Immature natural killer cell (primary cell): ENCODE measurements at places on chromosomes 2 and 18. TPM values are rescaled to one million over a fixed set of nuclear protein-coding genes. Genes with fewer than 3 reads are reported as not detected.

DNA sequence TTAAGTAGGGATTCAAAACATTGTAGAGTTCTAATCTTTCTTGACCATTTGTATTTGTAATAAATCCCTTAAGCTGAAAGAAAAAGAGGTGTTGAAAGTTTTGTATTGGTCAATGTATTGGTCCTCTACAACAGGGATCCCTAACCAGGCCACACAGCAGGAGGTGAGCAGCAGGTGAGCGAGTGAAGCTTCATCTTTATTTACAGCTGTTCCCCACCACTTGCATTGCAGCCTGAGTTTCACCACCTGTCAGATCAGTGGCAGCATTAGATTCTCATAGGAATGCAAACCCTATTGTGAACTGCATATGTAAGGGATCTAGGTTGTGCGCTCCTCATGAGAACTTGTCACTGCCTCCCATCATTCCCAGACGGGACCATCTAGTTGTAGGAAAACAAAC is 715.7 kb upstream of the NXPH2 start:
- no peaks in the 10 kb centered on the region for H3K4me1 ChIP-seq
- H3K27ac ChIP-seq: no peak overlapping the region
- H3K36me3 ChIP-seq: peaks cover 4% of the 10 kb centered on the region
- no peaks in the 10 kb centered on the region for H3K27me3 ChIP-seq
- H3K4me3 ChIP-seq: no peak overlapping the region
- DNase-seq: no peak

DNA sequence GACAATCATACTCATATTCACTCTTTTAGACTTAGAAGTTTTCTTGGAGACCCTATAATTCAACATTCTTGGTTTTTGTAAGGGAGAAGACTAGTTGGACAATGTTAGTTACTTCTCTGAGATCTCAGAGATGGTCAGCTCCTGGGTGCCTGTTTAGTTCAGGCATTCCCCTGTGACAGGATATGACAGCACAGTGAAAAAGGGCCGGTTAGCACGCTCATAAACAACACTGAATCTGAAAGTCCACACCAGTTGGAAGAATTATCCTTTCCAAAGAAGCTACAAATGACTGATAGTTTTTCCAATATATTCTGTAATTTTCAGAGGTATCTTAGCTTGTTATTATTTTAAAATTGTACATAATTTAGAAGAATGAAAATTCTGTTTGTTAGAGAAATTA is 75.7 kb downstream of the ADAM23 start:
- peaks cover 3% of the 10 kb centered on the region for H3K27me3 ChIP-seq
- H3K4me1 ChIP-seq: no peaks in the 10 kb centered on the region
- H3K4me3 ChIP-seq: no peak overlapping the region
- no peak overlapping the region for H3K27ac ChIP-seq

DNA sequence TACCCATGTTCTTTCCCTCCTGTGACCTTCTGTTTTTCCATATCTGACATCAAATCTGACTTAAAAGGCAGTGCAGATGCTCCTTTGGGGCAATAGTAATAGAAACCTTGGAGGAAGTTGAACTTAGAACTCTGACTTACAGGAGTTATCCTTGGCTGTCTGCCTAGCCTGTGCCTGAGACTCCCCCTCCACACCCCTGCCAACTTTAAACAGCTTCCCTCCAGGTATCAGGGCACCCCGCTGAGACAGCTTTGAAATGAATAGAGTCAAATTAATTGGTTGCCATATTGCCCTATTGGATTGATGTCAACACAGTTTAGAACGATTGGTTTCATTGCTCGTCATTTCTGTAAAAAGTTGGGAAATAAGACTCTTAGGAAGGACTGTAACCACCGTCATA is 322.0 kb downstream of the PRKCE start:
- H3K27ac ChIP-seq: no peak overlapping the region
- H3K4me1 ChIP-seq: no peaks in the 10 kb centered on the region
- DNase-seq: no peak

- no peaks in the 10 kb centered on the region for H3K27me3 ChIP-seq
- H3K27ac ChIP-seq: no peak overlapping the region
- H3K36me3 ChIP-seq: no peaks in the 10 kb centered on the region
- H3K4me1 ChIP-seq: peaks cover 21% of the 10 kb centered on the region
- no peak overlapping the region for H3K4me3 ChIP-seq
These were observed 154.5 kb upstream of the RASGRP3 start for GRCh38 chr2:33321876-33322483.

DNA sequence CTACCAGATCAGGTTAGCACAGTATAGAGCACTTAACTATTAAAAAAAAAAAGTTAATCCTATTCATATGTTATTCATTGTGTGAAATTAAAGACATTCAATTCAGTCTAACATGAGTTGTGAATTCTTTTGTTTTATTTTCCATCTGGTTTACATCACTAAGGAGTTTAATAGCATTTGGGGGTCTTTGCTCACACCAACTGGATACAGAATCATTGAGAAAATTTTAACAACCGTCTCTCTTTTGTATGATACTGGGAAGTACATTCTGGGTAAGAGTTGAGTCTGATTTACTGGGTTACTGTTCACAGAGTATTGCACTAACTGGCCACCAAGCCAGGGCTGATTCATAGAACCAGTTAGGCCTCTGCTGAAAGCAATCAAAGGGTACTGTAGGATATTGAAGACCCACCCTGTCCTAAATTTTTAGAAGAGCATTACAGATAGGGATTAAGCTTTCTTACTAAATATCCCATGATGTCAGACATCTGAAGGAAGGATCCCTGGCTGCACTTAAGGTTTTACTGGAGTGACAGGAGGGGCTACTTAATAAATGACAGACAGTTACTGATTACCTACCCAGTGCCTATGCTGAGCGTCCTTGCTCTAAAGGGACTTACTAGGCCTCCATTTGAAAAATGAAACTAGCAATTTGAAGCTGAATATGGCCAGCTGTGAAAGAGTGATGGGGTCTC is 387.9 kb downstream of the SETBP1 start:
- DNase-seq: no peak
- no peaks in the 10 kb centered on the region for H3K27me3 ChIP-seq
- peaks cover 14% of the 10 kb centered on the region for H3K36me3 ChIP-seq
- H3K27ac ChIP-seq: no peak overlapping the region
- no peak overlapping the region for H3K4me3 ChIP-seq

- peaks cover 1% of the 10 kb centered on the region for H3K27me3 ChIP-seq
- H3K27ac ChIP-seq: no peak overlapping the region
- no peaks in the 10 kb centered on the region for H3K36me3 ChIP-seq
- no peak for DNase-seq
- no peaks in the 10 kb centered on the region for H3K4me1 ChIP-seq
These were observed 270.8 kb downstream of the NYAP2 start for GRCh38 chr2:225670111-225670974.

DNA sequence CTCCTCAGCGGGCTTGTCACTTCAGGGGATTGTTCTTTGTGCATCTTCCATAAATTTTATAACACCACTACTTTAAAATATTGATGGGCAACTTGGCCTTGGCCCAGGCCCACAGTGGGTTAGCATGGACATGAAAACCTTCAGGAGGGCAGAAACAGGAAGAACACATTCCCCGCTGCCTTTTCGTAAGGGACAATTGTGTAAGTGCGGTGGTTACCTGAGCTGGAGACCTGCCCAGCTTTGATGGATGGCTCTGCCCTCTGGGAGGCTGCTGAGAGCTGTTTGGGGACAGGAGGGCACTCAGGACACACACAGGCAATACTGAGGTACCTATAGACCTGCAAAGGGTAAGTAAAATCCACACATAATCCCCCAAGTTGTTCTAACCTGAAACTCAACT is 46.8 kb downstream of the FECH start:
- no peak overlapping the region for H3K4me3 ChIP-seq
- DNase-seq: no peak
- H3K36me3 ChIP-seq: no peaks in the 10 kb centered on the region
- no peak overlapping the region for H3K27ac ChIP-seq
- no peaks in the 10 kb centered on the region for H3K4me1 ChIP-seq
- H3K27me3 ChIP-seq: no peaks in the 10 kb centered on the region

DNA sequence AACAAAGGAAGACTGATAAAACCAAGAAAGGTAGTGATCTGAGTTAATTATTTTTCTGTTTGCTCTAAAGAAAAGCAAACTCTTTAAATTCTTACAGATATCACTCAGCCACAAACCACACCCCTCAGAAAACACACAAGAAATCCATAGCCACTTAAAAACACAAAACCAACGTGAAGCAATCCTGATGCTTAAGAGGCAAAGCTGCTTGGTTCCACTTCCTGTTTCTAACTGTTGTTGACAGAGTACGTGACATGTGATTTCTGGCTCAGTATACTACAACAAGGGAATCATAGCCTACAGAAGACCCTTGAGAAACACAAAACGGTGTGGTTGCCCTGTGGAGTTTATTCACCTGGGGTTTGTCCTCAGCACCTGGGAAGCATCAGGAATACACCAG is 240.9 kb upstream of the APCDD1 start:
- no peaks in the 10 kb centered on the region for H3K4me1 ChIP-seq
- H3K27ac ChIP-seq: no peak overlapping the region
- H3K4me3 ChIP-seq: no peak overlapping the region
- DNase-seq: no peak

DNA sequence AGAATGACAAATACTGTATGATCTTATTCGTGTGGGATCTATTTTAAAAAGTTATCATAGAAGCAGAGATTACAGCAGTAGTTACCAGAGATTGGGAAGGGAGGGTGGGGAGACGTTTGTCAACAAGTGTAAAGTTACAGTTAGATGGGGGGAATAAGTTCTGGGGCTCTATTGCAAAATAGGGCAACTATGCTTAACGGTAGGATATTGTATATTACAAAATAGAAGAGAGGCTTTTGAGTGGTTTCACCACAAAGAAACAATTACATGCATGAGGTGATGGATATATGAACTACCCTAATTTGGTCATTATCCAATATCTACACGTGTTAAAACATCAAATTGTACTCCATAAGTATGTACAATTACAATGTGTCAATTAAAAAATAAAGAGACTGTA is 123.4 kb upstream of the NOSTRIN start:
- H3K36me3 ChIP-seq: peaks cover 5% of the 10 kb centered on the region
- no peak for DNase-seq
- no peak overlapping the region for H3K27ac ChIP-seq
- no peaks in the 10 kb centered on the region for H3K4me1 ChIP-seq

DNA sequence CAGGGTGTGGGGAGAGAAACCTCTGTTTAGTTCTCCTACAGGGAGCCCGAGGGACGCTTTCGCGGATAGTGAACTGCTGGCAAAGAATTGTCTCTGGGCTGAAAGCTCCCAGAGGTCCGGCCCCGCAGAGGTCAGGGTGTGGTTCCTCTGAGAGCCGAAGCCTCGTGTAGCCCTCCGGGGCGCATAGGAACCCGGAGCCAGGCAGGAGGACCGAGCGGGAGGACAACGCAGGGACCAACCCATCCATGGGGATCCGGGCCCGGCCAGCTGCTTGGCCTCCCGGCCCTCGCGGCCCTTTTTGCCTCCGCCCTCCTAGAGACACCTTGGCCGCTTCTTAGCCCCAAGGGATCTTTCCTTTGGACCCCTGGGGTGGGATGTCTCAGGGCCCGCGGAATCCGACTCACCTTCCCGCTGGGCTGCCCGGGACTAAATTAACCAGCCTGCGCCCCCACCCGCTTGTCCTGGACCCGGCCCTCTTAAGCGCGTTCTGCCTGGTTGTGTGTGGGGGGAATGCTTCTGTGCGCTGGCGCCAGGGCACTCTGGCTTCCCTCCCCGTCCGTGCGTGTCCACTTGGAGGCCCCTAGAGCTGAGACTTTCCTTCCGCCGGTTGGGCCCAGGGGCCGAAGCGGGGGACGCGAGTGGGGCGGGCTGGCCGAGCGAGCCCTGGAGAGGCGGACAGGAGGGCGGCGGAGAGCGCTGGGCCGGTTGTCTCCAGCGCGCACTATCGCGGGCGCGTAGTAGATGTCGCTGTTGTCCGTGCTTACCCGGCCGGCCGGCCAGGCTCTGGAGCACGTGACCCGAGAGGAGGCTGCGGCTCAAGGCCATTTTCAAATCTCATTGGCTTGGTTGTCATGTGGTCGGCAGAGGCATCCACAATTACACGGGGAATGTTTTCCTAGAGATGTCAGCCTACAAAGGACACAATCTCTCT is at the start of gene HOXD10:
Gene HOXD10, plus strand, starts transcription at position 896 of the 931 bp plus-strand sequence. CDS start 56 bp downstream, outside the sequence.
- H3K27ac ChIP-seq: no peak within 1 kb of the TSS
- no peak for DNase-seq
- no peak within 1 kb of the TSS for H3K4me3 ChIP-seq
- peaks cover 72% of the 10 kb centered on the region for H3K27me3 ChIP-seq
- H3K36me3 ChIP-seq: peaks cover 6% of the 10 kb centered on the region

Gene ACADL
- not detected for polyA plus RNA-seq

Gene HOXD13
- not detected for polyA plus RNA-seq

Gene FOXI3
- polyA plus RNA-seq: not detected

Gene GPR75
- not detected for polyA plus RNA-seq

Gene ADGRF3
- polyA plus RNA-seq: not detected
